Thoracic aorta (tissue), 2 donors: ENCODE measurements at places on chromosomes 4 and X.
A peak's percentile ranks its signal among the peaks of the same experiment; 100 is the strongest.

DNA sequence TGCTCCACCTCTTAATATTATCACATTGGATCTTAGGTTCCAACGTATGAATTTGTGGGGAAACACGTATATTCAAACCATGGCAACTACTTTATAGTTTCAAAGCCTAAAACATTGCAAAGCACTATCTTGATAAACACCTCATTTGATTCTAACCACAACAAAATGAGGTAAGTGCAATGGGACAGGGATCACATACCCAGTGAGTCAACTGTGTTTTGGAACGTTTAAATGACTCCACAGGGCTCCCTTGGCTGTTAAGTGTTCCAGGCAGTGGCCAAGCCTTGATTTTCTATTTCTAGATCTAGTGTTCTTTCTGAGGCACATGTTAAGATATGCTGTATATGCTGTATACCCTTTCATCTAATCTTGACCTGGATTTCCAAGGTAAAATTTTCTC is 54.5 kb upstream of the C1QTNF7 start:
- no peak for DNase-seq

DNA sequence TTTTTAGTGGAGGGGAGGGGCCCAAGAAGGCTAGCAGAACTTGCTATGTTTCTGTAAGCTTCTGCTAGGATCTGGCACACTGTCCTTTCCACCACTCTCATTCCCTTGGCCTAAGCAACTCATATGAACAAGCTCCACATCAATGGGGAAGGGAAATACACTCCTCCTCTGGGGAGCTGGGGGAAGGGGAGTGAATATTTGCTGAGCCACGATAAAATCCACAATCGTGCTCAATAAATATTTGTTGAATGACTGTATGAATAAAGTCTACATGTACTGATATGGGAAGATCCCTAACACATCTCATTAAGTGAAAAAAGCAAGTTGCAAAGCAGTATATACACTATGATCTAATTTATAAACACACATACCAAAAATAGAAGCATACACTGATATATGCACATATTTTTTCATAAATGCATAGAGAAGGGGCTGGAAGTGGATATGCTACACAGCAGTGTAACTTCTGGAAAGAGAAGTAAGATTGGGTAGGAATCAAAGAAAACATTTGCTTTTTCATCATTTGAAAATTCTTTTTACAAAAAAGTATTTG is 95.8 kb upstream of the EFHC2 start:
- DNase-seq = no peak

- DNase-seq = no peak
Observed at GRCh38 chrX:140765043-140765784, 55.7 kb downstream of the LINC00632 start.

DNA sequence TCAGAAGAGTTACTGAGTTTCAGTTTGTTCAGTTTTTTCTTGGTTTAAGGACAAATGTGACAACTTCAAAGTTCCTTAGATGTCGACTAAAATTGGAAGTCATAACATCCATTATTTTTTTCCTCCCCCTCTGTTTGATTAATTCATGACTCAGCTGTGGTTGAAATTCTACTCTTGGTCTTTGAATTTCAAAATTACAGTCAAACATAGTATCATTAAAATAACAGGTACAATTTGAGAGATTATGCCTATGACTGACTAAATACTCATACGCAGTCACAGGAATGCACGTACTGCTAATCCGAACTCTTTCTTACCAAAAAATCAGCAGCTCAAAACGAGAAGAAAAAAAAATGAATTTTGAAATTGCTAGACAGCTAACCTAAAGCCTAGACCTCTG is 1434.8 kb downstream of the RAPGEF2 start:
- DNase-seq = no peak

DNA sequence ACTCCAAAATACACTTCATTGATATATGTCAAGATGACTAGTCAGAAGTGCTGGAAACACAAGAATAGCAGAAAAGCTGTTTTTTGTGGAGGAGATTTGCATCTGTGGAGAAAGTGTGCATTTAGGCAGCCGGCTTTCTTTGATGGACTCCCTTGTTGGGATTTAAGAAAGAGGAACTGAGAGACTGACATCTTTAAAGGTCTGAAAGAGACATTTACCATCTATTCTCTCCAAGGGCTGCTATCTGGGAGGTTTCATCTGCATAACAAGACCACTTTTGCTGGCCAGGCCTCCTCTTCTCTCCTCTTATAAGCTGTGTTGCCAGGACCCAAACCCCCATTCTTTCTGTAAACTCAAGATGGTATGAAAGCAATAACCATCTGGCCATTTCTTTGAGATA is 1065.0 kb downstream of the NLGN4X start:
- DNase-seq = no peak

- DNase-seq = no peak
Observed at GRCh38 chr4:123412091-123412505, 15.5 kb downstream of the SPRY1 start.

GRCh38 chrX:100980608-100981497 is 11.3 kb downstream of the ARL13A start:
- peak; percentile 15 for DNase-seq

- DNase-seq = no peak
Observed at GRCh38 chr4:114649908-114650307, 51.3 kb downstream of the UGT8 start.

GRCh38 chr4:185872747-185873380 is 60.9 kb upstream of the SORBS2 start:
- no peak for DNase-seq

GRCh38 chr4:38873290-38873944 is 5.8 kb downstream of the FAM114A1 start:
- DNase-seq = no peak

DNA sequence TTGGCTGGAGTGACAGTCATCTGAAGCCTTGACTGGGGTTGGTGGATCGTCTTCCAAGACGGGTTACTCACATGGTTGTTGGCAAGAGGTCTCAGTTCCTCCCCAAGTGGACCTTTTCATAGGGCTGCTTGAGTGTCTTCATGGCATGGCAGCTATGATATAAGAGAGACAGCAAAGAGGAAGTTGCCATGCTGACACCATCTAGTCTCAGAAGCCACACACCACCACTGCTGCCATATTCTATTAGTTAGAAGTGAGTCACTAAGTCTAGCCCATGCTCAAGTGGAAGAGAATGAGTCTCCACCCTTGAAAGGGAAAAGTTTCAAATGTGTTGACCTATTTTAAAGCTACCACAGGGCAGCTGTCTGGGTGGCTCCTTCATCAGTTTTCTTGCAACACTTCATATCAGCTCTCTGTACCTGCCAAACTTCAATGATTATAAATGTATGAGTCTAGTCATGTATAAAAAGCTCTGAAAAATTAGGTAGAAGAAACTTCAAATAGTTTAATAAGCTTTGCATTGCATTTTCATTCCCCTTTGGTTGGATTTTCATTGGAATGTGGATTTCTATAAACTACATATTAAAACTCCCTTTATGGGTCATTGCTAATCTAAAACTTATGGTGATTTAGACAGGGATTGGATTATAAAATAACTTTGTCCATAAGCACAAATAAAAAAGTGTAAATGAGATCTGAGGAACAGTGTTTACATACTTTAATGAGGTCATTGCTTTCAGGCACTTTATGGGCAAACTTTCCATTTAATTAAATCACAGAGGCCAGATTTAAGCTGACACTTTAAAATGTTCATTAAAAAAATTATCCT is 68.0 kb upstream of the ATXN3L start:
- DNase-seq = no peak

GRCh38 chr4:10100734-10101216 is 15.8 kb downstream of the WDR1 start:
- DNase-seq = no peak

- DNase-seq = no peak
Observed at GRCh38 chr4:3294401-3295241, 1.8 kb downstream of the RGS12 start.

DNA sequence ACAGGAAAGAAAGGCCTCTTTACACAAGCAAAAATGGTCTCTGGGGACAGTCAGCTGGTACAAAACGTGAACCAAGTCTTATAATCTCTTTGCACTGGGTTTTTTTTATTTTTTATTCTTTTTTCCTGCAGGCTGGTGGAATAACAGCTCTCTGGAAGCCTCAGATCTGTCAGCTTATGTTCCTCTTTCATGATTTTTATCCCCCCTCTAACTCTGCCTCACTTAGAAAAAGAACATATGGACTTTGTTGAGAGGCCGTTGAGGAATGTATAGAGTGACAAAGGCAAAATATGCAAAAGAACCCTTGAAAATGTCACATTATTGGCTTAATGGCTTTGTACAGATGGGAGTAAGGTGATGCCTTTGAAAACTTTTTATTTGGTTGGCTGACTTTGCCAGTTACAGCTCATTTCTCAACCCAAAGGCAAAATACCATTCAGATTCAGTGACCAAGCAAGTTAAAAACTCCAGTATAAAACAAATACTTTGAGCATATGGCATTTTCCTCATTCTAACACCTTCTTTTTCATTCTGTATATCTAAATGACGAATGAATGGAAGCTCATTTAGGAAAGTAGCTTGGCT is 111.1 kb downstream of the RNF150 start:
- no peak for DNase-seq

DNA sequence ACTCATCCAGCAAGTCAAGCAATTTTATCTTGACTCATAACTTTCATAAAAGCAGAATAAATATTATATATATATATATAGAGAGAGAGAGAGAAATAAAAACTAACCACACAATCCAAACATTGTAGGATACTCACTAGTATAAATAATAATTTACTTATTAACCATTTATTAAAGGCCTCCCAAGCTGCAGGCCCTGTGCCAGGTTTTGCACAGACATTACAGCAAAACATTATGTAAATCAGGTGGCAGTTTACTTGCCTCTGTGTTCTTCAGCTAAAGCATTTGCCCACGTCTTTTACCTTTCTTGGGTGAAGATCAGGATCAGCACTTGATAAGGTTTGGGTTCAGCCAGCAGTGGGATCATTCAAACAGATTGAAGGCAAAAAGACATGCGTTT is 75.6 kb downstream of the CLDN22 start:
- DNase-seq = no peak

- no peak for DNase-seq
Observed at GRCh38 chr4:165505958-165506837, 127.4 kb downstream of the CPE start.

DNA sequence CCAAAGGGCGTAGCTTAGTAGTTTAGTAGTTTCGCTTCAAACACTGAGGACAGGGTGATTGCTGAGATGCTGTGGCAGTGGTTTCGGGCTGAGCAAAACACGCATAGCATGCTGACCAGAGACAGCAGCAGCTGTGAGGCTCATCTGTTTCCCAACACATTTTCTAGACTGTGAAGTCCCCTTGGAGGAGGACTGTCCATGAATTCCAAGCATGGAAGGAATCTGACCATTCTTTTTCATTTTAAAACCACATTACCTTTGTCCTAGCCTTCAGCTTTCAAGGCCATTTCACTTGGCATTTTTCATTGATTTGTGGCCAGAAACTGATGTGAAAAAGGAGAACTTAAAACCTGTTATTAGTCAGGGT is 240.9 kb downstream of the PALLD start:
- DNase-seq = no peak

- peak; percentile 8 for DNase-seq
Observed at GRCh38 chrX:16828124-16828908, 41.8 kb downstream of the RBBP7 start.

DNA sequence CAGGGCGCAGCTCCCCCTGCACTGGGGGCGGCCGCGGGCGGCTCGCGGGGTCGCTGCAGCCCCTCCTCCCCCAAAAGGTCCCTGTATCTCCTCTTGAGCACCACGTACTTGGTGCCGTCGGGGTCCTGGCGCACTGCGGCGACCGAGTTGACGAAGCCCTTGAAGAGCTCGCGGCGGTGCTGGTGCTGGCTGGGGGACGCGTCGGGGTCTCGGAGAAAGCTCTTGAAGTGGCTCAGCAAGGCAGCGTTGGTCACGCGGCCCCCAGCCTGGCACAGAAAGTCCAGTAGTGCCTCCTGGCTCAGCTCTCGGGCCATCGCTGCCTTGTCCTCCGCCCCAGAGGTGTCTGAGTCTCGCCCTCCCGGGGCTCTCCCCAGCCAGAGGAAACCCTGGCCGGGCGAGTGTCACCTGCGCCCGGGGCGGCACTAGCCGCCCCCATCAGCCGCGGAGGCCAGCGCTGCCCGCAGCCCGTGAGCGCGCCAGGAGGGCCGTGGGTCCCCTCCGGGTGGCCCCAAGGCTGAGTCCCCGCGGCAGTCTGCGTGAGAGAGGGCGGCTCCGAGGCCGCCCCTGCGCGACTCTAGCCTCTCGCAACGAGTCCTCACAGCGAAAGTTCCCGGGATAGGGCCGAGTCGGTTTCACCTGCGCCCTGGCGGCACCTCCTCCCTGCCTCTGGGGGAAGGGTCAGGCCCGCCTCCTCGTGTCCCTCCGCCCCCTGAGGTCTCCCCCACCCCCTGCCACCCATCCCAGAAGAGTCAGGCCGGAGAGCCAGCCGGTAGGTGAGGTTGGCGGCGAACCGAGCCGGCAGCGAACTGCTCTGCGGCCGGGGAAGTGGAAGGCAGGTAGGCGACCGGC is at the start of gene SOWAHB:
Gene SOWAHB, minus strand, starts transcription at position 609 of the 849 bp plus-strand sequence. Its CDS starts 295 bp downstream, at position 314.
- DNase-seq = no peak

DNA sequence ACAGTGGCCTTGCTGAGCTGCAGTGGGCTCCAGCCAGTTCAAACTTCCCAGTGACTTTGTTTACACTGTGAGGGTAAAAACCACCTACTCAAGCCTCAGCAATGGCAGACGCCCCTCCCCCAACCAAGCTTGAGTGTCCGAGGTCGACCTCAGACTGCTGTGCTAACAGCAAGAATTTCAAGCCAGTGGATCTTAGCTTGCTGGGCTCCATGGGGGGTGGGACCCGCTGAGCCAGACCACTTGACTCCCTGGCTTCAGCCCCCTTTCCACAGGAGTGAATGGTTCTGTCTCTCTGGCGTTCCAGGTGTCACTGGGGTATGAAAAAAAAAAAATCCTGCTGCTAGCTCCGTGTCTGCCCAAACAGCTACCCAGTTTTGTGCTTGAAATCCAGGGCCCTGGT is 168.9 kb upstream of the INTU start:
- no peak for DNase-seq

- DNase-seq = no peak
Observed at GRCh38 chr4:65893271-65893670, 223.0 kb upstream of the EPHA5 start.

DNA sequence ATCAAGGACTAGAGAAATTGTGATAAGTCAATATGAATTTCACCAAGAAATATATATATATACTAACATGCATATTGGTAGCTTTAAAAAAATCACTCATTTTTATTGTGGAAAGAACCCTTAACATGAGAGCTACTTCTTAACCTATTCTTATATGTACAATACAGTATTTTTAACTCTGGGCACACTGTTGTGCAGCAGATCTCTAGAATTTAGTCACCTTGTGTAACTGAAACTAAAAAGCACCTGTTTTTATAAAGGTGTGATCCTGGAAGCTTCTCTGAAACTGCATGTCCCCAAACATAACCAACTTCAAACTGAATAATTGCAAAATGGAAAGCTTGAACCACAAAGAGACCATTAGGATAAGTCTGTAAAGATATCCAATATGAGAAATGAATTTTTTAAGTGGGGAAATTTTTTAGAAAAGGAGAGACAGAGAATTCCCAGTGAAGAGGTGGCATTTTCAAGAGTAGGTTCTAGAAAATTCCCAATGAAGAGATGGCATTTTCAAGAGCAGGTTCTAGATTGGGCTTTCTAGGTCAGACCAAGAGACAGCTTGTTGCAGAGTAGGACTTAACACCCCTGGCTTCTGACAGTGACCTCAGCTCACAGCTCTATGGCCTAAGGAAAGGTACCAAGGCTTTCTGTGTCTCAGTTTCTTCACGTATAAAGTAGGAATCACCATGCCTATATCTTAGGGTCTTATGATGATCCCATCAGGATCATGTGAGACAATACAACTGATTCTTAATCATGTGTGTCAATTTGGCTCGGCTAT is 22.0 kb upstream of the PPARGC1A start:
- DNase-seq = no peak
